ENCODE measurements at places on chromosomes 11 and 22. TPM values are rescaled to one million over a fixed set of nuclear protein-coding genes. Genes with fewer than 3 reads are reported as not detected.

The ELMOD1 gene
- total RNA-seq: 0.17 TPM

The OR8D4 gene
- not detected for total RNA-seq

The KCNJ4 gene
- total RNA-seq: not detected

The GAB4 gene
- not detected for total RNA-seq

The ANKK1 gene
- not detected for total RNA-seq

The CRYBB2 gene
- not detected for total RNA-seq

The MRGPRX3 gene
- not detected for total RNA-seq

The ZDHHC13 gene
- 13.8 TPM for total RNA-seq

The BRD1 gene
- 18.7 TPM for total RNA-seq

The CASP12 gene
- not detected for total RNA-seq

The SMTNL1 gene
- total RNA-seq: not detected

Data from bronchus fibroblast of lung (primary cell).